ENCODE measurements at places on chromosomes 2 and 18. TPM values are rescaled to one million over a fixed set of nuclear protein-coding genes. Genes with fewer than 3 reads are reported as not detected.
A peak's percentile ranks its signal among the peaks of the same experiment; 100 is the strongest.

- DNase-seq: no peak
Measured at GRCh38 chr2:239193925-239194677, 206.7 kb downstream of the HDAC4 start.

MARCO gene
- total RNA-seq: not detected

GRCh38 chr2:11998626-11999378, 252.4 kb downstream of the LPIN1 start:
- no peak for DNase-seq

DNA sequence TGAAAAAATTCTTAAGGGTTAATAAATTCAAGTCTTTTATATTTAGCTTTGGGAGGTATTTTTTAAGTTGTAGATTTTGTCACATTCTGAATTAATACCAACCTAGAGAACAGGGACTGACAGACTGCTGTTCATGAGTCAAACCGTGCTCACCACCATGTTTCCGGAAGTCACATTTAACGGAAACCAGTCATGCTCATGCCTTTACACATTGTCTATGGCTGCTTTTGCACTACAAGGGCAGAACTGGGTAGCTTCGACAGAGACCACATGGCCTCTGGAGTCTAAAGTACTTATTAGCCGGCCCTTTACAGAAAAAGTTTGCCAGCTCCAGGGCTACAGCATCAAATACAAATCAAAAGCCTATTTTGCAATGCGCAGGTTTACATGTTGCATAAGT, 33.3 kb downstream of the LONRF2 start:
- no peak for DNase-seq

RNF144A gene
- total RNA-seq: 49.6 TPM

MAB21L4 gene
- total RNA-seq: not detected

DNA sequence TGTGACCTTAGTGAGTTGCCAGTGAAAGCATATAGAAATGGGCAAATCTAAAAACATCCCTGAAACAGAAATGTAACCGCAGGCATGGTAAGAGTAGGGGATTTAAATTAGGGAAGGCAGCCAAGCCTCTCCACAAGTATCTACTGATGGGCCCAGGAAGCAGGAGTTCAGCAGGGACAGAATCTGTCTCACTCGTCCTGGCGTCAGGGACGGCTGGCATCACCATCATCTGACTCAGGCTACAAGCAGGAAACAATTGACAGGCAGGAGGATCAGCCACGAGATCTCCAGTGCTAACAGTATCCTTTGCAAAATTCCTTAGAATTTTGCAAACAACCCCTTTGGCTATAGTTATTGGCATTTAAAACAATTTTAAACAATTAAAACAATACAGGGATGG, 61.3 kb downstream of the SMAD4 start:
- DNase-seq: no peak

PPP3R1 gene
- 56.4 TPM for total RNA-seq

- no peak for DNase-seq
Measured at GRCh38 chr18:32542221-32542798, 71.6 kb upstream of the GAREM1 start.

DNA sequence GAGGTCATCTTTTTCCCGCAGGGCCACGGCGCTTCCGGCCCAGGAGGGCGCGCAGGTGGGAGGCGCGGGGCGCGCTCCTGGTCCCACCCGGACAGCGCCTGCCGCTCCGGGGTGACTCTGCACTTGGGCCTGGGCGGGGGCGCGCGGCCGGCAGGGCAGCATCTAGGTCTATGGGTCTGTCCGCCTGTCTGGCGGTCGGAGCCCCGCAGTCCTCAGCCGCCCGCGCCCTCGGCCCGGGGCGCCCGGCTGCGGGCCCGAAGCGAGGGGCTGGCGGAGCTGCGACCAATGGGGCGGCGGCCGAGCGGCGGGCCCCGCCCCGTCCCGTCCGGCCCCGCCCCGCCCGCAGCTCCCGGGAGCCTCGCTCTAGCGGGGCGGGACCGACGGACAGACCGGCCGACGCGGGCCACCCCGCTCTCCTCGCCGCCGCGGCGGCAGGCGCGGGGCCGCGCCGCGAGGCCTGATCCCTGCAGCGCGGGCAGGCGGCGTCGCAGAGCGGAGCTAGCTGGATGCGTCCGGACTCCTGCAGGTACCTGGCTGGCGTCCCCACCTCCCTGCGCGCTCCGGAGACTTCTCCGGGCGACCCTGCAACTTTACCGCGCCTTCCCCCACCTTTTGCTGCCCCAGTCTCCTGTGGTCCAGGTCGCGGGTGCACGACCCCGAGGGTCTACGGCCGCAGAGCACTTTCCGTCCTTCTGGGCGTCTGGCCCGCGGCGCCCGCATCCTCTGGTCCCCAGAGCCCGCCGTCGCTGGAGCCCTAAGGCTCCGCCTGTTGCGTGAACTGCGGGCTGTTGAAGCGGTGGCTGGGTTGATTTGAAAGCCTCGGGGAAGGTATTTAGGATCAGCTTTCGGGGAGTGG, at the start of gene KCNS3:
TSS of gene KCNS3 (plus strand) at position 387 of the 856 bp plus-strand sequence. CDS start 52,342 bp downstream, outside the sequence.
- peak; percentile 26 for DNase-seq

C2orf66 gene
- total RNA-seq: 0.23 TPM

PROM2 gene
- total RNA-seq: 2.7 TPM

- DNase-seq: no peak
Measured at GRCh38 chr2:232255033-232255432, 123.5 kb upstream of the ALPP start.

GRCh38 chr2:138496096-138496651, 5.4 kb upstream of the SPOPL start:
- no peak for DNase-seq

DNA sequence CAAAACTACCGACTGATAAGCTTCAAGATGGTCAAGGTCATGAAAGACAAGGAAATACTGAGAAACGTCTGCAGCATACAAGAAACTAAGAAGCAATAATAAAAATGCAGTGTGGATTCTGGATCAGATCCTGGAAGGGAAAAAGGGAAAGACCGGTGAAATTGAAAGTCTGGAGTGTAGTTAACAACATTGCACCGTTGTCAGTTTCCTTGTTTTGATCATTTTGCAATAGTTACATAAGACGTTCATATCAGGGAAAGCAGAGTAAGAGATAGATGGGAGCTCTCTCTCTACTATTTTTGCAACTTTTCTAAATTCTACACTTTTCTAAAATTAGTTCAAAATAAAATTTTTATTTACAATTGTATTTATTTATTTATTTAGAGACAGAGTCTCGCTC, 15.0 kb upstream of the ZNF407 start:
- DNase-seq: no peak

- DNase-seq: peak; percentile 29
Measured at GRCh38 chr2:27407798-27408491, 1.4 kb downstream of the PPM1G start.

DNA sequence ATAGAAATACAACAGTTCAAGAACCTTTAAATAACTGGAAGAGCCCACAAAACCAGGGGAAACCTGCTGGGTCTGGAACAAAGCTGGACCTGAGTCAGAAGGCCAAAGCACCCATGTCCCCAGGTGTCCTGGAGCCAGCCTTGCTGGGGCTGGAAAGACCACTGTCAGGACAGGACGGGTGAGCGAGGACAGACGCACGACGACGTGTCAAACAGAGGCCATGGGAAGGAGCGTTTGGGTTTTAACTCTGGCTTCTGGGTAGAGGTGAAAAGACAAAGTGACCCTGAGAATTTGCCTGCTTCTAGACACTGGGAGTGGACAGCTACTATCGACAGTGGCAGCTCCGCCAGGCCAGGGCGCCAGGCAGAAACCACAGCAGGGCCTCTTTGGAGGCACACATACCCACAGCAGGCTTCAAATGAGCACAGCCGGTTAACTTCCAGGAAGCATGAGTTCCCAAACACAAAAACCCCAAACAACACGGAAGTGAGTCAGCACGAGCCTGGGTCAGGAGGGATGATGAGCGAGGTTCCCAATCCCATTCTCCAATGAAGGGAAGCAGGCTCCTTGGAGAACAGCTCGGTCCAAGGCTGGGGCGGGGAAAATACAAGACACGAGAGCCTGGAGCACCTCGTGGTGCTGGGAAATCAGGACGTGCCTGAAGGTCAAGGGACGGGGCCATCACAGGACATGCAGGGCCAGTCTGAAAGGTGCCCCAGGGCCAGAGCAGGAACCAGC, 208.0 kb downstream of the TWIST2 start:
- DNase-seq: no peak

ZC3H6 gene
- 7.9 TPM for total RNA-seq

DNA sequence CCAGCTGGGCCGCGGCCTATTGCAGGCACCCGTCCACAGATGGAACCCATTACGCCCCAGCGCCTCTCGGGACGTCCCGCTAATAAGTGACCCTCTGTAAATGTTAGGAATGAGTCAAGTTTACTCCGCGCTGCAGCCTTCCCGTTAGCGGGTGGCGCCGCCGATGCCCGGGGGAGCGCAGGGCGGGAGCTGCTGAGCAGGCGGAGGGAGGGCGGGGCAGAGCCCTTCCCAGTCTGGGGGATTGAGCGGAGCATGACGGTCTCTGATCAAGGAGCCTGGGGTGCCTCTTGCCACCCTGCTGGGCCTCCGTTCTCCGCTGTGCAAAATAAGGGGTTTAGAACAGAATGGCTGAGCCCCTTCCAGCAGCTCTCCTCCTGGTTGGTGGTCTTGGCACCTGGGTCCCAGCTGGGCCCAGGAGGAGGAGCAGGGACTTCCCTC, 10.5 kb downstream of the CROCC2 start:
- DNase-seq: no peak

GRCh38 chr2:184543832-184544231, 54.5 kb upstream of the ZNF804A start:
- DNase-seq: no peak

MRPL30 gene
- 44.3 TPM for total RNA-seq

- DNase-seq: no peak
Measured at GRCh38 chr2:240066489-240066888, 13.2 kb upstream of the OR6B3 start.

DNA sequence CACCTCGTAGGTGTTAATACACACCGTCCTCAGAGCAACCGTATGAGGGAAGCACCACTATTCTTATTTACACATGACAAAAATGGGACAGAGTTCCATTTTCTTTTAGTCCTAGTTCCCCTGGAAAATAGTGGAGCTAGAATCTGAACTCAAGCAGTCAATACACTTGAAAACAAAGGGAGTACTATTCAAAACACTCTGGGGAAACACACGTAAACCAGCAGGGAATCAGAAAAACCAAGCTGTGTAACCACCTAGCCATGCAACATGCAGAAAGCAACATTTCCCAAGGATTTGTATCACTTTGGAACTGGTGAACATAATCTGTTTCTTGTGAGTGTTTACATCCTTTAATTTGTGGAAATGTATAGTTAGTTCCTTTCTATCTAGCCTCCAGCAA, 208.2 kb downstream of the UBE2E3 start:
- DNase-seq: no peak

NPAS2 gene
- 2.6 TPM for total RNA-seq

DNA sequence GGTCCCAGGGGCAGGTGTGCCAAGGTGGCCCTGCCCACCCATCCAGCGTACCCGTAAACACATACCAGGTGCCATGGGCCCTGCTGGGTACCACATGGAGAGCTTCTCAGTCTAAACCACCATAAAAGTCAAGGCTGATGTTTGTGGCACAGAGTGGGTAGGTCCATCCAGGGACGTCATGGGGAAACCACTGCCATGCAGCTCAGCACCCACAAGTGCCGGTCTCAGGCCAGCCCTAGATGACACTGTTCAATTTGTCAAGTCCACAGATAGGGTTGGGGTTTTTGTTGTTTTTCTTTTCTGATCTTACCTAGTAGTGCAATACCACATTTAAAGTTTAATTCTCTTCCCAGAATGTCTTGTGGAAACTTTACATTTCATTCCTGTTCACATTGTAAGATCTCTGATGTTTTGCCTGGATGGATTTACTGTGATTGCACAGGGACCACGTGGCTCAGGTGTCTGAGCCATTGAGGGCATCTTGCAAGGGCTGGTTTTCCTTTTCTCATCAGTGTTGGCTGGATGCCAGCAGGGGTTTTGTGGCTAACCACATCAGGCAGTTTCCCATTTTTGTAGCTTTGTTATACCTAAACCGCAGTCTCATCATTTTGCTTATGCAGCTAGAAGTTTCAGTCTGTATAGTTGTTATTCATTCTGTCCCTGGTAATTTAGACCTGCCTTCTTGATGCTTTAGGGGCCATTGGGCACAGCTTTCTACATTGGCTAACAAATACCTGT, 64.7 kb downstream of the STK25 start:
- no peak for DNase-seq

CHST9 gene
- total RNA-seq: 0.49 TPM
